ENCODE measurements at places on chromosomes 1 and 21.

DNA sequence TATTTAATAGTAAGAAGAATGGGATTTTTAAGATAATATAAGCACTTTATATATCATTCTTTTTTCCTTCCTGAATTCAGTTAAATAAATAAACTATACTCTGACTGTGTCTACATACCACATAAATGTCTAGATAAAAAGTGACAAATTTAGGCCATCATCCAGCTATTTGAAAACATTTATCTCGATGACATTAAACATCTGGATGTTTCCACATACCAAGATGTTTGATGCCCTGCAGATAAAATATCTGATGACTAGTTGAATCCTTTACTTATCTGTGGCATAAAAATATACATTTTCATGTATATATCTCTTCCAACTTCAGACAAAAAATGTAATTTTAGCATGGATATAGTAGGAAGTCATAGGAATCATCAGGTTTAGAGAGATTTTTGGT, 348.3 kb downstream of the DPYD start:
- no peak for DNase-seq

DNA sequence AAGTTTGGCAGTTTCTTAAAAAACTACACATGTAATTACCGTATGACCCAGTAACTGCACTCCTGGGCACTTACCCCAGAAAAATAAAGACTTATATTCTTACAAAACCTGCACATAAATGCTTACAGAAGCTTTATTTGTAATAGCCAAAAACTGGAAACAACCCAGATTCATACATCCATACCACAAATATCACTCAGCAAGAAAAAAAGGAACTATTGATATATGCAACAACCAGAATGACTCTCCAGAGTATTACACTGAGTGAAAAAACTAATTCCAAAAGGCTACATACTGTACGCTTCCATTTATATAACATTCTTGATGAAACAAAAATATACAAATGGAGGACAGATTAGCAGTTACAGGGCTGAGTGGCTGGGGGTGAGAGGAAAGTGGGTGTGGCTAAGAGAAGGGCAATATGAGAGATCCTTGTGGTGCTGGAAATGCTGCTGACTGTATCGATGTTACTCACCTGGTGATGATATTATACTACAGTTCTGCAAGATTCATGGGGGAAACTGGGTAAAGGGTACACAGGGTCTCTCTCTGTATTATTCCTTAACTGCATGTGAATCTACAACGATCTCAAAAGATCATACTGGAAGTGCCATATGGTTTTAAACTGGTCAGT, 96.0 kb upstream of the GNG4 start:
- no peak for DNase-seq

DNA sequence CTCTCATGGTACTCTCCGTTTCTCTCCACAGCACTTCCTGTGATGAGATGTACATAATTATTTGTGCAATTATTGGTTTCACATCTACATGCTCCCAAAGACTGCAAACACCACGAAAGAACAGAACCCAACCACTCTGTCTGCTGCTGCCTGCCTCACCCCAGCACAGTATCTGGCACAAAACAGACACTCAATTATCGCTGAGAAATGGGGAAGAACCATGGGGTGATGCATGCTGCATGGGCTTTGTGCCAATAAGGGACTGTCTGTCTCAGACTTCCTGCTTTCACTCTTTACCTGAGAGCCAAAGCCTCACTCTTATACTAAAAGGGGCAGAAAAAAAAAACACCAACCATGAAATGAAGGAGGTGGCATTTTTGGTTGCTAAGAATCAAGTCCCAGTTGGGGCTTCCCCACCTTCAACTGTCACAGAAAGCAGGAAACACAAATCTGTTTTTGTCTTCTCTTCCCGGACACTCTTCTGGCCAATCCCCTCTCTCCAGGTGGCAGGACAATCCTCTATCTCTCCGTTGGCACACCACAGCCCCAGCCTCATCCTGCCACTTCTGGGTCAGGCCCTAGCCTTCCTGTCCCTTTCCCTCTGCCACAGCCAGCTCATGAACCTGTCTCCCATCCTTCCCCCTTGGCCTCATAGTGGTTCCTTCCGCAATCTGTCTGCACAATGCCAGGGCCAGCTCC, 82.0 kb downstream of the TGFBR3 start:
- DNase-seq = no peak

DNA sequence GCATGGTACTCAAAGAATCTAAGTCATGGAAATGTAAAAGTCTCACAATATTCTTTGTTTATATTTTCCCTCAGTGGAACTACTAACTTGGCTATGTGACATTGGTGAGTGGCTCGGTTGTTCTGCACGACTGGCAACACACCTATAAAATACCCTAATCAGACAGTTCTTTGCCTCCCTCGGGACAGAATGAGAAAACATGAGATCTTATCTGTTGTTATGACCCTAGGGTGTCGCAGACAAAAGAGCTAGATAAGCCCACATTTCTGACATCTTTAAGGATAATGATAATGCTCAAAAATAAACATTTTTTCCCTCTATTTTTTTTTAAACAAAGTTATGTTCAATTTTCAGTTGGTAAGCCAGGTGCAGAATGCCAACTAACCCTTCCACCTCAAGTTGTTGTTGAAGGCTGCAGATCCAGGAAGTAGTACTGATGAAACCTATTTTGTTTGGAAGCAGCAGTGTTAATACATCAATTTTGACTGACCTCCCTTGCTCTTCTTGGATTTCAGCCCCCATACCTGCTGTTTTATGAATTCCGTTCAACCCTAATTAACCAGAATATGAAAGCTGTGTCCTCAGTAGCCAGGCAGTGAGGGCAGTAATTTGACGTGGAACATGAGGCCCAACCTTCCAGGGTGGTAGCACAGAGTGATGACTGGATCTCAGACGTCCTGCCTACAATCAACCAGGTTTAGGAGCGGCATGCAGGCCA, 108.7 kb upstream of the DUSP10 start:
- no peak for DNase-seq

DNA sequence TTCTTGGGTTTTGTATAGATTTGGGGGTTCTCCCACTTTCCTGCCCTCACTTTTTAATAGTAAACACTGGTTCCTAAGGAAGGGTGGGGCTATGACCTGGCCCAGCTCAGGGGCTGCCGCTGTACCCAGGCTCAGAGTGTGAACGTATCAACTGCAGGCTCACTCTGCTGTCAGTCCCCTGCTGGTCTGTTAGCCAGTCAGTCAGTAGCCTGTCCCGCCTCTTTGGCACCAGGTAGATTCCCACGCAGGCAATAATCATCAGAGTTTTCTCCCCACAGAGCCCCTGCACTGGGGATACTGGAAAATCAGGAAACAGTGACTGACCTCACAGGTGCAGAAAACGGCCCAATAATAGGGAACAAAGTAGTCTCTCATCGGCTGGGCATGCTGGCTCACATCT, 15.0 kb upstream of the ALPL start:
- DNase-seq = no peak

DNA sequence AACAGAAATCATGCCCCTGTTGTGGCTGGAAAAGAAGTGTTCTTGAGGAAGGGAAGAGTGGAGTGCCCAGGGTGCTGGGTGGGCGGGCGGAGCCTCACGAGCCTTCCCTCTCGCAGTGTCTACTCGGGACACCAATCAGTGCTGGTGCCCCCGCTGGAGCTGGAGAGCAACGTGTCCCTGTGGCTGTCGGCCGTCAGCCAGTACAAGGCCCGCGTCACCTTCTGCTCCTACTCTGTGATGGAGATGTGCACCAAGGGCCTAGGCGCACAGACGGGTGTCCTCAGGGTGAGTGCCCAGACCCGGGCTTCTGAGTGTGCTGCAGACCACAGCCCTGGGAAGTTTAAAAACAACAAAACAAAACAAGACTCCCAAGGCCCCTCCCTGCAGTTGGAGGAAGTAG, 47.4 kb downstream of the S100B start:
- no peak for DNase-seq

DNA sequence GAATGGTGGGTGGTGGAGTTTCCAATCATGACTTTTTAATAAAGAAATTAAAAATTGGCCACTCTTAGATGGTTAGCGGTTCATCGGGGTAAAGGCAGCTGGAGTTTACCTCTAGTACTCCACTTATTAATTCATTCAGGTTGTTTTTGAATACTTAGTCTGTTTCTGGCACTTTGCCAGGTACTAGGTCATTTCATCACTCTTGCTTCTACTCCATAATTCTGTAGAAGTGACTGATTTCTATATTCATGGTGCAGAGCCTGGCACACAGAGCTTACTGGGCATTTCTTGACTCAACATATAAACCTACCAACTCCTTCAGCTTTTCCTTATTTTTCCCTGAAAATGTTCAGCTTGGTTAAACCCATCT, 31.5 kb downstream of the FOXD2 start:
- DNase-seq = no peak

All from astrocyte of the hippocampus (primary cell).